ENCODE measurements at places on chromosomes 6 and 20.

- no peak for DNase-seq
Measured at GRCh38 chr6:140070846-140071473, 696.5 kb upstream of the CITED2 start.

- no peak for DNase-seq
Measured at GRCh38 chr20:49990271-49990720, 7.5 kb downstream of the SNAI1 start.

DNA sequence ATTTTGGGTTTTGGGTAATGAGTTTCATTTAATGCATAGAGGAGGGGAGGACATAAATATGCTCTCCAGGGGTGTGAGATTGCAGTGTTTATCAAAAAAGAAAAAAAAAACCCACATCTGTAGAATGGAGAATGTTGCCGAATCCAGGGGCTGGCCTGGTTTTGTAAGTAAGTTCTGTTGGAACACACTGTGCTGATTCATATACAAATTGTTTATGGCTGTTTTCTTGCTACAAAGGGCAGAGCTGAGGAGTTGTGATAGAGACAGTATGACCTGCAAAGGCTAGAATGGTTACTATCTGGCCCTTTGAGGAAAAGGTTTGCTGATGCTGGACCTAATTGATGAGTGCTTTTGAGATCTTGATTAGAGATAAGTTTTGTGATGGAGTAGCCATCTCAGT is 30.4 kb downstream of the SCAF8 start:
- no peak for DNase-seq

DNA sequence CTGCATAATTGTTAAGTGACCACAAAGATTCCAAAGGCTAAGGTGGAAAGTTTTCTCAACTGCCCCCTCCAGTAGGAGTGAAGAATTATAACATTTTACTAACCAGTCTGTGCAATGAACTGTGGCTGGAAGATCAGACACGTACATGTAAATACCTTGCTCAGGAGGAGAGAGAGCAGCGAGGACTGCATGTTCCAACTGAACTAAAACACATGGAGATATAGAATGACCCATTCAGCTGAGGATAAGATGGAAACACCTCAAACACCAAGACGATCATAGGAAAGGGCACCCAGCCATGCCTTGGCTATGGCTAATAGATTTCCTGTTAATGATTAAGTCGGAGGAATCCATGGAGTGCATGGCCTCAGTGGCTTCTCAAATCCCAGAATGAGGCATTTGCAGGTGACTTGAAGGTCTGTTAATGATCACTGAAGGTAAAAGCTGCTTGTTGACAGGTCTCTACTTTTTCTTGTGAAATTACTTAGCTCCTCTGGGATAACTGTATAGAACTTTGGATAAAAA is 875.6 kb downstream of the TFAP2A start:
- no peak for DNase-seq
